A673 (cell line): ENCODE measurements at places on chromosomes 12 and 14. TPM values are rescaled to one million over a fixed set of nuclear protein-coding genes. Genes with fewer than 3 reads are reported as not detected.

DNA sequence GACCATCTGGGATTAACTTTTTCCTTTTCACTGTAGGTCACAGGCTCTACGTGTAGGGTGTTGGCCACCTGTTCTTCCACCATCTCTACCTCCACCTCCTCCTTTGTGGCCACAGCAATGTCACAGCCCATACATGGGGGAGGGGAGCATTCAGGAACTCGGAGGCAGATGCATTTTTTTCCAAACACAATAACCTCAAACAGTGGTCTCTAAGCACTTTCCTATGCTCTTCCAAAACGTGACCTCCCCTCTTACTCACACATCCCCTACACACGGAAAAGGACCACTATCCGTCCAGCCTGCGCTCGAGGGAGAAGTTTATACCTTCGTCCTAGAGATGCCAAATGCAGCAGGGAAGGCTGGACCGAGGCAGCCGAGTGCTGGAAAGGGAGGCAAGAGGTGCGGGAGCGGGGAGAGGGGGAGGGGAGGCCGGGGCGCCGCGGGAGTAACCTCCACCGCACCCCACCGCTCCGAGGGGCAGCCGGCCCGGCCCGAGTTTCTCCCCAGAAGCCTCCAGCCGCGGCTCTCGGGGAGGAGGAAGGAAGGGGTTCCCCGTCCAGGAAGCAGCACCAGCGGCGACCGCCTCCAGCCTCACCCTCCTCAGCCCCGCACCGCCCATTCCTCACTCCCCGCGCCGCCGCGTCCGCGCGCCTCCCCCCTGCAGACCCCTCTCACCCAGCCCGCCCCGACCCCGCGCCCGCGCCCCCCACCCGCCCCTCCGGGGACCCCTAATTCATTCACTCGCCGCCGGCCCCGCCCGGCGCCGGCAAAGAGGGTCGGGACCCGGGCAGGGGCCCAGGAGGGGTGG, 594 bp downstream of the KRAS start:
- peak; percentile 28 for DNase-seq

DNA sequence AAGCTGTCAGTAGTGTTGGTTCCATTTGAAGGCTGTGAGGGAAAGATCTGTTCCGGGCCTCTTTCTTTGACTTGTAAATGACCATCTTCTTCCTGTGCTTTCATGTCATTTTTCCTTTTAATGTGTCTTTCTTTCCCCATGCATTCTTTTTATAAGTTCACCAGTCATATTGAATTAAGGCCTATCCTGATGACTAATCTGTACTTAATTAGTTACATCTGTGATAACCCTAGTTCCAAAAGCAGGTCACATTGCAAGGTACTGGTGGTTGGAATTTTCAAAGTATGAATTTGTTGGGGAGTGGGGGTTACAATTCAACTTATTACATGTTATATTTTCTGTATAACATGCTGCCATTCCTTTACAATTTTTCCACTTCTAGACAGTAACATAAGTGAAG, 1642.1 kb upstream of the FLRT2 start:
- peak; percentile 32 for DNase-seq

DNA sequence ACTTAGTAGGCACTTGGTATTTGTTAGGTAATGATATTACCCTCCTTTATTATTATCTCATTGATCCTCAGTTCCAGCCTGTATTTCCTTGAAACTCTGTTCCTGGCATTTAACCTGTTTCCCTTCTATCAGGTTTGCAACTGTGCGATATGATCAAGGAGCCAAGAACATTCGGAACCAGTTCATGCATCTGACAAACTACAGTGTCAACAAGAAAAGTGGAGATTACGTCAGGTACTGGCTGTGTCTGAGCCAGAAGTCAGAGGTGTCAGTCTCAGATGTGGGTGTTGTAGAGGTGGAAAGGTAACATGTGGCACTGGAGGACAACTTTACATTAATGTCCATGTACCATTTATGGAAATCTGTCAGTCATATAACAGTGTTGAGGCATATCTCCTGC, 56.7 kb downstream of the TTLL5 start:
- DNase-seq: no peak

The PDZRN4 gene
- not detected in 2 replicates for total RNA-seq

- peak; percentile 85 for DNase-seq
Measured at GRCh38 chr12:48999371-49000131, at the start of gene DDN. DDN (minus strand) TSS chr12:48999375; CDS start chr12:48999287, 88 bp downstream.
